Frontal cortex (tissue), 4 donors: ENCODE measurements at places on chromosomes 13 and 19. TPM values are rescaled to one million over a fixed set of nuclear protein-coding genes. Genes with fewer than 3 reads are reported as not detected.

The WDR87 gene
- not detected for total RNA-seq

The FPR2 gene
- total RNA-seq: 0.41 TPM

The TINCR gene
- 0.41 TPM for total RNA-seq

DNA sequence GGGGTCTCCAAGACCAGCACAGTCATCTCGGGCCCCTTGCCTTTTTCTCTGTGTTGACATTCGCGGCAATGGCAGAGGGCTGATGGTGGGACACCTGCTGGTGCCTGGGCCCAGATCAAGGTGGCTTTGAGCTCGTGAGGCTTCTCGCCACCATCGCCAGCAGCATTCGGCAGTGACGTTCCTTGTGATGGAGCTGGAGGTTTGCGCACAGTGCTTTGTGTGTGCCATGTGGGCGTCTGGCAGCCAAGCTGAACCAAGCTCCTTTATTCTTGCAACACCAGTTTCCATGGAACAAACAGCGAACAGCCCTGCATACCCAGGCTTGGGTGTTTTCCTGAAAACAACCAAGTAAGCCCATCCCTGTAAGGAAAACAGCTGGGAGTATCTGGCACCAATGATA, 9.1 kb upstream of the TMEM255B start:
- DNase-seq: no peak

- DNase-seq: peak; percentile 55
These were observed 4.6 kb upstream of the SIGLEC10 start for GRCh38 chr19:51422053-51422448.

DNA sequence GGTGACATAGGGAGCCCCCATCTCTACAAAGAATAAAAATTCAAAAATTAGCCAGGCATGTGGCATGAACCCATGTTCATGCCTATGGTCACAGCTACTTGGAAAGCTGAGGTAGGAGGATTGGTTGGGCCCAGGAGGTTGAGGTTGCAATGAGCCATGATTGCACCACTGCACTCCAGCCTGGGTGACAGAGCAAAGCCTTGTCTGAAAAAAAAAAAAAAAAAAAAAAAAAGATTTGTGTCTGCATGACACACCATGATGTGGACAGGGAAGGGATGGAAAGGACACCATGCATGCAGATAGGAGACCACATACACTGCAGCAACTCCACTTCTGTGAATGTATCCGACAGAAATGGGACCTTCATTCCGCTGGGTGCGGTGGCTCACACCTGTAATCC, 34.0 kb upstream of the HOMER3 start:
- DNase-seq: no peak

DNA sequence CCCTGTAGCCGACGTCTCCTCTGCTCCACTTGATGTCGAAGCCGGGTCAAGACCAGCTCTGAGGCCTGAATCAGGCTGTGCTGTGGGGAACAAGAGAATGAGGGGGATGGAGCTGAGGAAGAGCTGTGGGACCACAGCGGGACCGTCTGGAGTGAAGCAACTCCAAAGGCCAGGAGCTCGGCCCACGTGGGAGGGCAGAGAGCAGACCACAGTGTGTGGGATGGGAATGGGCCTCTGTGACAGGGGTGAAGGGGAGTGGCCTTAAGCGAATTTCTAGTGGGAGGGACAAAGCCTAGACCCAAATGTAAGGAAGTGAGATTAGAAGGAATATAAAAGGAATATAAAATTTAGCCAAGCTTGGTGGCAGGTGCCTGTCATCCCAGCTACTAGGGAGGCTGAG, 3.8 kb upstream of the SLC8A2 start:
- no peak for DNase-seq

DNA sequence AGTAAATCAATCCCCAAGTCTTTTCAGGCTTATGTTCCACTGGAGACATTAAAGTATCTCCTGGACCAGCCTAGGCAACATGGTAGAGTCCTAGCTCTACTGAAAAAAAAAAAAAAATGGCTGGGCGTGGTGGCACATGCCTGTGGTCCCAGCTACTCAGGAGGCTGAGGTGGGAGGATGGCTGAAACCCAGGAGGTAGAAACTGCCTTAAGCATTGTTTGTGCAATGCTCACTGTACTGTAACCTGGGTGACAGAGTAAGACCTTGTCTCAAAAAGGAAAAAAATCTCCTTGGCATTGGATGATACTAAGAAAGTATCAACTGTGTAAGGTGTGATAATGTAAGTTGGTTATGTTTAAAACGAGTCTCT, 8.8 kb downstream of the KLK8 start:
- DNase-seq: no peak

DNA sequence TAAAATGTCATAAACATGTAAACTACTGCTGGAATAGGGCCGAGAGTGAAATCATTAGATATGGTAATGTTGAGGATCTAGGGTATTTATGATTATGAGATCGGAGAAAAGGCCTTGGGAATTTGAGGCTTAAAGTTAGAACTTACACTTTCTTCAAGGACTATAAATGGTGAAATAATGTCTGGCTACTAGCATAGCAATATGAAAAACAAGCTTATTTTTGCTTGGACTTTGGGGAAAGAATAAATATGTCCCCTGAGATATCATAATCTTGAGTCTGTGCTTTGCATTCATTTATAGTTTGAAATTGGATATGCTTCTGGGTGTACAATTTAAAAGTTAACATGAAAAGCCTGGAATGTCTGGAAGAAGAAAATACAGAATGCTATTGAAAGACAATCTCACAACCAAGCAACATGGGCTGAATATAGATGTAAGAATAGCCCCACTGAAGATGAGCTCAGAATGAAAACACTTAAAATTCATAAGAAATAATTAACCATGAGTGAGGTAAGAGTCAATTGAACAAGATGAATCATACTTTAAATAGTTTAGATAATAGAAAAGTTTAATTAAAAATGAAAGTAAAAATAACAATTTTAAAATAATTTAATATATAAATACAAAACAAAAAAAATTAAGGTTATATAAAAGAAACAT, 1555.4 kb upstream of the MIR17HG start:
- no peak for DNase-seq
